ENCODE measurements at places on chromosomes 7 and 10.

DNA sequence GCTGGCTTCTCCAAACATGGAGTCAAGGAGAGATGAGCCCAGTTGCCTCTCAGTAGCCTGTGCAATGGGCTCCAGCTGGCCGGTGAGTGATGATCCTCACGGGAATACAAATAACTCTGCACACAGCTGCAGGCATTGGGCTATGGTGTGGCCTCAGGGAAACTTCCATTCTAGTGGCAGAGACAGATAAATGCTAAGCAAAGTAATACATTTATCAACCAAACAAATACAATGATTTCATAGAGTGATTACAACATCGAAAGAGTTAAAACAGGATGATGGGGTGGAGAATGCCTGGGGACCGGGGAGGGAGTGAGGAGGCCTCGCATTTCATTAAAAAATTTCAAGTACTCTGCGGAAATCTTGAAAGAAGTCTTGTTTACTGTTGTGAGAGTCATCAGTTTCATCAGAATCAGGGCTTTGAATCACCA lies 15.0 kb upstream of the AKR1B1 start:
- no peak for DNase-seq

GRCh38 chr7:144659211-144659610 lies 176.6 kb downstream of the TPK1 start:
- DNase-seq: no peak

DNA sequence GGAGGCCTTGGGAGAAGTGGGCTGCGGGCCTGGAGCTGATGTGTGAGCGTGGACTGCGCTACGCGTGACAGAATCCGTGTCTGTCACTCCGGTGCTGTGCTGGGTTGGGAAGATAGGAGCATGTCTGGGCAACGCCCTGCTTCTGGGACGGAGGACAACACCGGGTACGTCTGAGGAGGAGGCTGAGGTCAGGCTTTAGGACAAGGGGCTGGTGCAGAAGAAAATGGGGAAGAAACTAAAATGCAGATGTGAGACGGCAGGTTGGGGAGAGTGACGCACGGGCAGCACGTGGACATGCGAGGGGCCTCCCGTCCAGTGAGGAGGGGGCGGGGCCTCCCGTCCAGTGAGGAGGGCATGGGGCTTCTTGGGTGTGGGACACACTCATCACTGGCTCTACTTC lies 207.4 kb downstream of the DNAJB6 start:
- no peak for DNase-seq

DNA sequence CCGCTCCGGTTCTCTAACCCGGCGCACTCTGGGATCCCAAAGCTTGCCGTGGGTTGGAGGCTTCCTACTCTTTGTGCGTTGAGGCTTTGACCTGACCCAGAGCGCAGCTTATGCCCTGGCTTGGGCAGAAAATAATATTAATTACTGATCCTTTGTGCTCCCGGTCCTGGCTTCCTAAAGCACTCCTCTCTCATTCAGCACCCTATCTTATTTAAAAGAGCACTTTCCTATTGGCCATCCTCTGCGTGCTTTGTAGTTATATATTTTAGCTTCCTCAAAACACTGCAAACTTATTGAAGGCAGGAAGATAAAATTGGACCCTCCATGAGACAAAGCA lies 466.0 kb downstream of the XPNPEP1 start:
- DNase-seq: no peak

- no peak for DNase-seq
These were observed 30.4 kb upstream of the PPIF start for GRCh38 chr10:79316671-79317431.

DNA sequence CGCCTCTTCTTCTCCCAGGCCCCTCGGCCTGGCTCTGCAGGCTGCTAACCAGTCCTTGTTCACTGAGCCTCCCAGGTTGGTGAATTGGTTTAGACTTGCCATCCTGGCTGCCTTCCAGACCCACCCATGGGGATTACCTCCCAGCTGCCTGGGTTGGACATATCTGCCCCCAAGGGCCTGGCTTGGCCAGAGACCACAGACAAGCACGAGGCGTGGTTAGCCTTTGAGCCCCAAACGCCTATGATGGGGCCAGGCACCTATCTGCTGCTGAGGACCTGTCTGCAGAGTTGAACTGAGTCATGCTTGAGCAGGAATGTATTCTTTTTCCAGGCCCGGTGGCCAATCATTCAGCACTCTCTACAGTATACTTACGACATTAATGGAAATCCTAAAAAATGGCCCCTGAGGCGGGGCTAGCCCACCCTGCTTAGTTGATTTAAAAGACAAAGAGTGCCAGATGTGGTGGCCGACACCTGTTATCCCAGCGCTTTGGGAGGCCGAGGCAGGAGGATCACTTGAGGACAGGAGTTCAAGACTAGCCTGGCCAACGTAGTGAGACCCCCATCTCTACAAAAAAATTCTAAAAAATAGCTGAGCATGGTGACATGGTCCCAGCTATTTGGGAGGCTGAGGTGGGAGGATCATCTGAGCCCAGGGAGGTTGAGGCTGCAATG lies 361.5 kb downstream of the FRMD4A start:
- no peak for DNase-seq

GRCh38 chr10:17128261-17128660 lies 1.4 kb downstream of the CUBN start:
- DNase-seq: no peak

- no peak for DNase-seq
These were observed 76.9 kb upstream of the KMT2C start for GRCh38 chr7:152512706-152513105.

DNA sequence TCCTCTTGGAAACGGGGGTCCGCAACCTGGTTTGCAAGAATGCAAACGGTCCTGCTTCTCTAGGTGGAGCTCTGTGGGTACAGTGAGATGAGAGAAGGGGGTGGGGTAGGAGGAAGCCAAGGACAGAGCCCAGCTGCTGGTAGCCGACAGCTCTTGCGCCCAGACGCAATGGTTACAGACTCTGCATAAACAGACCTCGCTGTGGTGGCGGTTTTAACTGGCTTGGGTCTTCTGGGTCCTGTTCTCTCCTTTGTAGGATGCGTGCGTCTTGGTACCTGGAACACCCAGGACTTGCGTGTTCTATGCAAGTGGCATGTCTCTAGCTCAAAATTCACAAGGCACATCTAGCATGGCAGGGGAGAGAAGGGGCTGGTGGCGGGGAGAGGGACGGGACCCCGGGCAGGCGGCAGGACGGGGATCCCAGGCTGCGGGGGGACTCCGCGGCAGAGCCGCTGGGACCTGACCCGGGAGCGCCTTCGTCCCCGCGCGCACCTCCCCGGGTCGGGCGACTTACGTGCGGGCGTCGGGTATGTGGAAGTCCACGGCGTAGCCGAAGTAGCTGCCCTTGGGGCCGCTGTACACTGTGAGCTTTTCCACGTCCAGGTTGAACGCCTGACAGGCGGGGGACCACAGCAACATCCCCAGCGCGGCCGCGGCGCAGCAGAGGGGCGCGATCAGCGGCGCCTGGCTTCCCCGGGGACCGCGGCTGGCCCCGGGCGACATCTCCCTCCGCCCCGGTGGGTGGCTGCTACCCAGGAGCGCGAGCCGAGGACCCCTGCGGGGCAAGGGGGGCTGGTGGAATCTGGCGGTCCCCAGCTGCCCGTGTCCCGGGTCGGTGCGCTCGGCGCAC lies 448 bp downstream of the ITGA8 start:
- DNase-seq: no peak

DNA sequence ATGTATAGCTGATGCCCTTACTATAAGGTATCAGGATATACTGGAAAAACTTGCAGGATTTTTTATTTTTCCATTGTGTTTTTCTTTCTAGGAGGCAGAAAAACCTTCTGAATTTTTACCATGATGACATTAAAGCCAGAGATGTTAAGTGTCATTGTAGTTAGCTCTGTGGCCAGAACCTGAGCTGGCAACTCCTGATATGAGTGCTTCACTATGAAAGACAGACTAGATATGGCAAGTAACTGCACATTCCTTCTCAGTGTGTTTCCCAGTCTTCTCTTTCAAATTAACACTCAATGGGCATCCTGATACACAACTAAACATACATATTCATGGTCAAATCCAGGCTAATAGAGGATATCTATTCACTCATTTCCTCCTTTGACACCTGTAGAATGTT lies 166.2 kb downstream of the CTTNBP2 start:
- no peak for DNase-seq

GRCh38 chr7:6545398-6546126 lies 5.7 kb downstream of the GRID2IP start:
- no peak for DNase-seq

- DNase-seq: no peak
These were observed 89.4 kb downstream of the TBXAS1 start for GRCh38 chr7:139918480-139918879.

GRCh38 chr7:132169730-132170129 lies 406.5 kb downstream of the PLXNA4 start:
- DNase-seq: no peak

GRCh38 chr10:35434533-35434932 lies 98.2 kb downstream of the CCNY start:
- no peak for DNase-seq

GRCh38 chr7:24825381-24825794 lies 68.1 kb upstream of the GSDME start:
- DNase-seq: no peak

DNA sequence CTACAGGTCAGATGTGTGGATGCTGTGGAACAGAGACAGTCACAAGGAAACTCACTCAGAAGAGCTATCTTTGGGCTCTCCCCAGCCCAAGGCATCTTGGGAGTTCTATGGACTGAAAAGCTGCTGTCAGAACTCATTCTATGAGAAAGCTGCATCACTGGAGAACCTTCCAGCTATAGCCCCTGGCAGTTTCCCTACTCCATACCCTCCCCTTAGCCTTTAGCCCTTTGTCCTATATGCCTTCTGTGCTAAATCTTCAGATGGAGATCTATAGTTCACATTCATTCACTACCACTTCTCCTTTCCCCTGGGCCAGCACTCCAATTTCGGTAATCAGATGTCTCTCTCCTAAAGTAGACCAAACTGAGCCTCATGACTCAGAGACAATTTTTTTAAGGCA lies 6.9 kb downstream of the WNT8B start:
- DNase-seq: no peak

GRCh38 chr7:93719546-93719945 lies 145.0 kb upstream of the CALCR start:
- DNase-seq: no peak

GRCh38 chr7:415646-416525 lies 103.8 kb downstream of the PDGFA start:
- DNase-seq: no peak

- DNase-seq: peak; percentile 82
These were observed at the start of gene ANXA11 for GRCh38 chr10:80205477-80206276. Gene ANXA11 (minus strand): TSS chr10:80205537. CDS start chr10:80172861, 32,676 bp downstream.

- no peak for DNase-seq
These were observed 55.0 kb downstream of the C1GALT1 start for GRCh38 chr7:7237201-7237977.

- DNase-seq: no peak
These were observed 143.1 kb downstream of the PDE1C start for GRCh38 chr7:31926991-31927584.

DNA sequence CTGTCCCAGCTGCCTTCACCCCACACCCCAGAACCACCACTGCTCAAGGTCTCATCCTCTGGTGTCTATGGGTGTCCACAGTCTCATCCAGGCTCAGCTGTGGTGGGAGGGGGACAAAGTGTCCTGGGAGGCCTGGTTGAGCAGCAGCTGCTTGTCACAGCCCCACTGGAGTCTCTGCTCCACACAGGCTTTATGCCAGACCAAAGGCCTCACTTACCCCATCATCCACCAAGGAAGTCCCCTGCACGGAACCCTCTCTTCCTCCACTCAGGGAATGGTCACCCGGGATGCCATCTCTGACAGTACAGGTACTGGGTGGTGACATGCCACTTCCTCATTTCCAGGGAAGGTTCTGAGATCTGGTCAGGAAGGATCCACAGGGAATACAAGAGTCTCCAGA lies 925.4 kb upstream of the ZNF722 start:
- DNase-seq: no peak

DNA sequence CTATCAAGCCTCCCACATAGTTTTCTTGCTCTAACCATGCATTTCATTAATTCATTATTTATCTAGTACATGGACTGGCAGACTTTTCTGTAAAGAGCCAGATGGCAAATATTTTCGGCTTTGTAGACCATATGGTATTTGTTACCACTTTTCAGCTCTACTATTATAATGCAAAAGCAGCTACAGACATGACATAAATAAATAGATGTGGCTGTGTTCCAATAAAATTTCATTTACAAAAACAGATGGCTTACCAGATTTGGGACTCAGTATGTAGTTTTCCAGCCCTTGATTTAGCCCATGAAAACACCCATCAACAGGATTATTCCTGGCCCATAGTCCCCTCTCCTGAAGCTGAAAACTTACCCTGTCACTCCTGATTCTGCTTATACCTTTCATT lies 32.1 kb downstream of the PLCE1 start:
- no peak for DNase-seq

DNA sequence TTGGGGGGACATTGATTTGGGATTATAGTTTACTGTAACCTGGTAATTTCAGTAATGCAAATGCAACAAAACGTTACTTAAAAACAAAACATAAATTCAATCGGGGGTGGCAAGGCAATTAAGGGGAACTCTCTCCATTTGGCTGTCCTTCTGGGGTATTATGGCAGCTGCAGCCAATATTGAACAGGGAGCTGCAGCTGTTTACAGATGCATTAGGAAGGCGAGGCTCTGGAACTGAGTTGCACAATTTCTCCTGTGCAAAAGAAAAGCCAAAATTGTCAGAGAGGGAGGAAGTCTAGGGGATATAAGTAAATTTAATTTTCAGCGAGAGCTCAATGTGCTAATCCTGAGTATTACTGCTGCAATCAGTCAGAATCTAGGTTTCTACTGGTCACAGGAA lies 36.1 kb downstream of the NEUROD6 start:
- no peak for DNase-seq

DNA sequence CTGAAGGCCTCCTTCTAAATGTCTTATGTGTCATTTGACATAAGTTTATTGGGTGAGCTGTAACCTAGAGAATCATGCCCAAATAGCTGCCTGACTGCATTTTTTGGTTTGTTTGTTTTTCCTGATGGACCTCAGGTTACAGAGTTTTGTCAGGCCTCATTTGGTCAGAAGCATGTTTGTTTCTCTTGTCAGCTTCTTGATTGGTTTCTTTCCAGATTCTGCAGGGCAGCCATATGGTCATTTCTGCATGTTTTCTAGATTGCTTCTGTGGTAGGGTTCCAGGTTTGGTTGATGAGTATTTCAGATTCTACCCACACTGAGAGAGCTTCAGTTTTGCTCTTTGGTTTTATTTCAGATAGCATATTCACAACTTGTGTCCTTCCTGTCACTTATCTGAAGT lies 28.0 kb downstream of the GLCCI1 start:
- no peak for DNase-seq

GRCh38 chr10:68897336-68897741 lies 3.8 kb upstream of the DDX50 start:
- no peak for DNase-seq

GRCh38 chr7:155231241-155231800 lies 66.4 kb upstream of the INSIG1 start:
- DNase-seq: no peak

- no peak for DNase-seq
These were observed 24.7 kb upstream of the GRID1 start for GRCh38 chr10:86391236-86391840.

DNA sequence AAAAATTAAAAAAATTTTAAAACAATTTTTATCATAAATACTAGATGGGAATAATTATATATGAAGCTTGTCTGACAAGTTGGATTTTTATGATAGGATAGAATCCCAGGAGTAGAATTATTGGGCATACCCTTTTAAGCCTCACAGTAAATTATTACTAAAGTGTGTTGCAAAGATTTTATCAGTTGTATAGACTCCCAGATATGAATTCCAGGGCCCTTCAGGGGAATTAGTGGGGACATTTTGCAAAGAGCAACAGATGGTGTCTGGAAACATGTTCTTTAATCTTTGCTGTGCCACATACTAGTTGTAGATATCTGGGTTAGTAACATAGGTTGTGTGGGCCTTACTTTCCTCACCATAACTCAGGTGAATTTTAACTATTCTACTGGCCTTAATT lies 28.7 kb downstream of the ZEB1 start:
- DNase-seq: no peak
